Hematopoietic multipotent progenitor cell treated with erythropoietin and hydrocortisone succinate and interleukin-3 and kit ligand, for 17 days (in vitro differentiated cells): ENCODE measurements at places on chromosomes 2 and 18.
A peak's percentile ranks its signal among the peaks of the same experiment; 100 is the strongest.

- DNase-seq, result no peak
Measured at GRCh38 chr18:76621782-76622495, 126.9 kb upstream of the ZNF516 start.

DNA sequence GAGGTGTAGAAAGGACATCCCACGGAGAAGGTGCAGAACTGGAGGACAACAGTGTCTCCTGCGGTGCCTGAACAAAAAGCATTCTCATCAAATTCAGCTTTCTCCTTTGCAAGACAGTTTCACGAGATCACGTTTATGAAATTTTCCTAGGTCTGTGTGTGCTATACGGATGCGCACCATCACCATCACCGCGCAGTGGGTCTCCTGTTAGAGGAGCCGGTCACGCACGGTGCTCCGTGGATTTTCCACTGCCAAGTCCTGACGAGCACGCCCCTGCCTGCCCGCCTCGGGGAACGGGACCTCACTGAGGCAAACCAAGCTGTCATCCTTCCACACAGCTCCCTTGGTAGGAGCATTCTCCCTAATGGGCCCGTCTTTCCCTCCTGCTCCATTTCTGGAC, 140.4 kb upstream of the TPO start:
- DNase-seq, result no peak

GRCh38 chr2:165009466-165009865, 54.1 kb upstream of the SLC38A11 start:
- no peak for DNase-seq

GRCh38 chr2:128293426-128293755, 25.3 kb downstream of the HS6ST1 start:
- DNase-seq, result no peak

DNA sequence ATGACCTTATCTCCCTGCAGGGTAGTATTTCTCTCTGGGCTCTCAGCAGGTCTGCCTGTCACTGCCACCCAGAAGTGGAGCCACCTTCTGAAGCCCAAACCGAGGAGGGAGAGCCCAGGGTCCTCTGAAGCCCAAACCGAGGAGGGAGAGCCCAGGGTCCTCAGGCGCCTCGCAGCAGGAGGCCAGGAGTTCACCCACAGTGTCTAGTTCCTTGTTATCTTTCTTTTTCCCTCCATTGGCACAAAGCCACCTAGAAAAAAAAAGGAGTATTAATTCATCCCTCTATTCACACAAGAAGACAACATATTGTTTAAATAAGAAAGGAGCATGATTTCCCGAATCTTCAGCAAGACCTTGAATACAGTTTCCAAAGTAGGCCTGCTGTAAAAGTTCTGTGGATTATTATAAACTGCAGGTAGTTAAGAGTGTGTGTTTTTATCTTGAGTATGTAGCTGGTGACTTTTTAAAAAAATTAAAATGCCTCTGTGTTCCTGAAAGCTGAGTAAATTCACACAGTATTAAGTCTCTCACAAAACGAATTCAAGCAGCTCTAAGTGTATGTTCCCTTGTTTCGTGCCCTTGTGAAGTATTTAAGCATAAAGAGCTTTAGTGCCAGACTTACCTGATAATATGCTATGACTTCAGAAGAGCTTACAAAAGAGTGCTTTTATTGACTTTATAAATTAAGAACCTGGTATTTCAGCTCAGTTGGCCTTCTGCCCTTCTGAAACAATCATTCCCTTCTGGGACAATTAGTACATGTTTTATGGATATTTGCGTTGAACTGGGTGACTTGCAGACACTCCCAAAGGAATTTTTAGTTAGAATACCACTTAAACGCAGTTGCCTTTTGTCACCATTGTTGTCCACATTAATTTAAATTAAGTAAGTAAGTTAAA, 11.7 kb upstream of the GRHL1 start:
- no peak for DNase-seq

DNA sequence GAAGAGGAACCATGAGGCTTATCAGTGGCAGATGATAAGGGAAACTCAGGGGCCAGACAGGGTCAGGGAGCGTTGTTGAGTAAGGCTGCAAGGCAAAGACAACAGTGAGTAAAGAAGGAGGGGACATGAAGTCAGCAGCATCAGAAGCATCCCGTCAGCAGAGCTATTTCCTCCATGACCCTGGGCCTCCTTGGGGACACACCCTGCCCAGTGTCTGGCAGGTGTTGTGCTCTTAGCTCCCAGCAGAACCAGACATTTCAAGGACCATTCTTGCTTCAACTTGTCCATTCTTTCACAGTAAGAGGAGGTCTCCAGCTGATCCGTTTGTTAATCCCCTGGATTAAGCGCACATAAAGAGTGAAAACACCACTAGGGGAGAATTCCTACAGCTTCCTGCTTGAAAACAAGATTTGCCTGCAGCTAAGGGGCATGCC, 88.7 kb upstream of the MEIS1 start:
- no peak for DNase-seq

GRCh38 chr2:220282236-220282635, 654.8 kb downstream of the SLC4A3 start:
- no peak for DNase-seq

DNA sequence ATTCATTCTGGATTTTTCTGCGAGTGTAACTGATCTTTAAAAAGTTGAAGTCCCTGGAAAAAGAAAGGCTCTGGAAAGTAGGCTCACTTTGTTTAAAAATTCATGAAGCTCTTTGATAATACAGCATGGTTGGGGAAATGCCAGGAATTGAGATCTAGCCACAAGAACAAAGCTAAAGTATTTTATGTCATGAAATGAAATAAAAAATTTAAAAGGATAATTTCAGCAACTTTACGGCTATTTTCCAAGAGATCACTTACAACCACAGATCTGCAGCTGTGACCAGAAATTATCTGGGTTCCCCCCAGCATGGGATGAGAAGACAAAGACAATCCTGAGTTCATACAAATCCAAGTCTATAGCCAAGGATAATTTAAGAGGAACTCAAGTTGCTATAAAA, 25.3 kb upstream of the RFX8 start:
- no peak for DNase-seq

- no peak for DNase-seq
Measured at GRCh38 chr2:191645434-191646162, 32.3 kb upstream of the NABP1 start.

- DNase-seq, result no peak
Measured at GRCh38 chr2:189143925-189144324, 35.6 kb downstream of the COL5A2 start.

DNA sequence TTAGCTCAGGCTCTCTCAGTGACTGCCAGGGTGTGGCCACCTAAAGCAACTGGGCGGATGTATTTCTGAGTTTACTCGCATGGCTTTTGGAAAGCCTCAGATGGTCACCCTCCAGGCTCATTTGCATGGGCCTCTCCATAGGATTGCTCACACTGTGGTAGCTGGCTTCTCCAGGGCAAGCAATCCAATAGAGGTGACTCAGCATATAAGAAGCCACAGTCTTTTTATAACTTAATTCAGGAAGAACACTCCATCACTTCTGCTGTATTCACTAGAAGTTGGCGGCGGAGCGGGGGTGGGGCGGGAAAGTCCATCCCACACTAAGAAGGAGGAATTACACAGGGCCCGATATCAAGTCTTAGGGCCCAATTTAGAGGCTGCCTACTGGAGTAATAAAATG, 3.6 kb upstream of the DOK6 start:
- DNase-seq, result no peak

DNA sequence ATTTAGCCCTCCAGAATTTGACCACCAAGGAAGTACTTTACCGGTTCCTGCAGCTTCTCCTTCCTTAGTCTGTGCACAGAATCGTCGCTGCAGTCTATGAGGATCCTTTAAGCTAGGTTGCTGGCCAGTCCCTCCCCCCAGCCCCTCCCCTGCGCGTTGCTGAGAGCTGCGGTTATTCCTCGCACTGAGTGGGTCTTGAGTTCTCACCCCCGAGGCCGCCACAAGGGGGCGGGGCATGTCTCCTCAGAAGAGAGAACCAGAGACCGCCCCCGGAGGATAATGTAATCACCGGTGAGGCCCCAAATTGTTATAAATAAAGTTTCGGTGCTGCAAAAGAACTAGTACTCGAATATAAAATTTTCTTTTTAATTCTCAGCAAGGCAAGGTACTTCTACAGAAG, 1184.9 kb upstream of the CDH2 start:
- DNase-seq, result no peak

DNA sequence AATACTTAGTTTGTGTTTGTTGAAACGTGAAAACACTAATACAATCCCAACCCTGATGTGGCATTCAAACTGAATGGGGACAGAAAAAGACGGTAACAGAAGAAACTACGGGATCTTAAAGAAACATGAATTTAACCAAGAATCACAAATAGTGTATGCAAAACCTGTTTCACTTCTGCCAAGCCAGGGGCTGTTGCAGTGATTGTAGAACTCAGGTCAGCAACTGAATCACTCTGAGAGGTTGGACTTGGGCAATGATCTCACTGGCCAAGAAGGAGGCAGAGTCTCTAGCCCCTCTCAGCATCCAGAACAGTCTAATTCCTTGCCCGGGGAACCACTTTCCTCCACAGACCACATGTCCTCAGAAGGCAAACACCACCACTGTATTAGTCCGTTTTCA, 54.9 kb upstream of the CRIM1 start:
- DNase-seq, result no peak

- DNase-seq, result no peak
Measured at GRCh38 chr2:215377283-215377682, 58.6 kb downstream of the FN1 start.

GRCh38 chr18:23158058-23158457, 22.8 kb downstream of the CABLES1 start:
- DNase-seq, result no peak

DNA sequence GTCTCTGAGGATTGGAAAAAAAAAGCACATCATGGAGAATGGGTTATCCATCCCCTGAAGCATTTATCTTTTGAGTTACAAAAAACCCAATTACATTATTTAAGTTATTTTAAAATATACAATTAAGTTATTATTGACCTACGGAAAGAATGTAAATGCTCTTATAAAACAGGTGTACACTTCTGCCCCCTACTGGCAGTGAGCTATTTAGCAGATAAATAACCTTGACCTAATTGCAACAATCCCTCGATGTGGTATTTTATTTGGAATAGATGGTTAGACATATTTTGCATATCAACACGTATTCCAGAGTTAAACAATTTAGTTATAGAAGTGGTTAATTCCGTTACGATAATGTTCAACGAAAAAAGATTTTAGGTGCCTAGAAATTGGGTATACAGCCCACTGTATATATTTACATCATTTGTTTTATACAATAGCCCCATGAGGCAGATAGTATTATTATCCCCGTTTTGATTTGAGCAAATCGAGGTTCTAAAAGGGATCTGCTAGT, 9.1 kb upstream of the DAW1 start:
- DNase-seq, result peak; percentile 62

- no peak for DNase-seq
Measured at GRCh38 chr18:61822879-61823278, 69.9 kb downstream of the RNF152 start.

DNA sequence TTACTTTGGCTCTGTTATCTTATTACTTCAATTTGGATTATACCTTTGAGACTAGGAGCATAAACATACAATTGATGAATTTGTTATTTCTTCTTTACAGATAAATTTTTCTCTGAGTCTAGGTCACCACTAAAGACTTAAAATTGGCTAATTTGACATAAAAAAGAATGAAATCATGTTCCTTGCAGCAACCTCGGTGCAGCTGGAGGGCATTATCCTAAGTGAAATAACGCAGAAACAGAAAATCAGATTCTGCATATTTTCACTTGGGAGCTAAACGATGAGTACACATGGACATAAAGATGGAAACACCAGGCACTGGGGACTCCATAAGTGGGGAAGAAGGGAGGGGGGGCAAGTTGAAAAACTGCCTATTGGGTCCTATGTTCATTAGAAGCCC, 172.8 kb upstream of the SESTD1 start:
- no peak for DNase-seq

- no peak for DNase-seq
Measured at GRCh38 chr2:60507211-60507965, 46.1 kb downstream of the BCL11A start.

GRCh38 chr2:232884001-232884421, 13.9 kb downstream of the SNORC start:
- DNase-seq, result no peak

- no peak for DNase-seq
Measured at GRCh38 chr2:134268265-134268664, 14.4 kb downstream of the MGAT5 start.

DNA sequence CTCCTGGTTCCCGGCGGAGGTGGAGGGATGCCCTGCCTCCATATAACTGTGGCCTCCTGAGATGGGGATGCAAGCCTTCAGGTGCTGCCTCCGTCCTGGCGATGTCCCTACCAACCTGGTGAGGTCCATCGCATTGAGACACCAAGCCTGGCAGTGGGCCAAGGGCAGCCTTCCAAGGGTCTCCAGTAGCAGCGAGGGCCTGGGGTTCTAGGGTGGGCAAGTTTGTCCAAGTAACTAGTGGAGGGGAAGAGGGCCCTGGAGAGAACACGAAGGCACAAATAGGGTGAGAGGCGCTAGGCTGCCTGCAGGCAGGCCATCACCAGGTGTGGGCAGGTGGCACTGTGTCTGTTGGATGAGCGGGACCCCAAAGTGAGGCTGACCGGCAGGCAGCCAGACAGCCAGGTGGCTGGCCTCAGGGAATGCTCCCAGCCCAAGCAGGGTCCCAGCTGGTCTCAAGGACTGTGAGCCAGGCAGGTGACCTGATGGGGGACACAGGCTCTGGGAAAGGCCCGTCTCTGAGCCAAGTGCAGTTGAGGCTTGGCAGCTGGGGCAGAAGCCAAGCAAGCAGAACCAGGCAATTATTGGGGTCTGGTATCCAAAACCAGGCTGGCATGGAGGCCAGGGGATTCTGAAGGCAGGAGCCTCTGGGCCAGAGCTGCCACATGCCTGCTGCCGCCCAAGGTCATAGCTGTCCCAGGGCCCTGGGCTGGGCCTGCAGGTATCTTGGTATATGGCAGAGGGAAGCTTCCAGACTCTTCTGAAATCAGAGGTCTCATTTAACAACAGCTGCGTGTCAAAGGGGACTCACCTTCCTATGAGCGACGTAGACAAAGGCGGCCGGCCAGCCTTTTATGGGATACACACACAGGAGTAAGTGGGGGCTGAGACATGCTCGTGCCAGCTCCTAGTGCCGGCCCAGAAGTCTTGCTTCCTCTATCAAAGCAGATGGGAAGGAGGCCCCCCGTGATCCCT, 23.4 kb downstream of the RAMP1 start:
- no peak for DNase-seq

- DNase-seq, result no peak
Measured at GRCh38 chr2:119289093-119289492, 65.5 kb downstream of the STEAP3 start.

DNA sequence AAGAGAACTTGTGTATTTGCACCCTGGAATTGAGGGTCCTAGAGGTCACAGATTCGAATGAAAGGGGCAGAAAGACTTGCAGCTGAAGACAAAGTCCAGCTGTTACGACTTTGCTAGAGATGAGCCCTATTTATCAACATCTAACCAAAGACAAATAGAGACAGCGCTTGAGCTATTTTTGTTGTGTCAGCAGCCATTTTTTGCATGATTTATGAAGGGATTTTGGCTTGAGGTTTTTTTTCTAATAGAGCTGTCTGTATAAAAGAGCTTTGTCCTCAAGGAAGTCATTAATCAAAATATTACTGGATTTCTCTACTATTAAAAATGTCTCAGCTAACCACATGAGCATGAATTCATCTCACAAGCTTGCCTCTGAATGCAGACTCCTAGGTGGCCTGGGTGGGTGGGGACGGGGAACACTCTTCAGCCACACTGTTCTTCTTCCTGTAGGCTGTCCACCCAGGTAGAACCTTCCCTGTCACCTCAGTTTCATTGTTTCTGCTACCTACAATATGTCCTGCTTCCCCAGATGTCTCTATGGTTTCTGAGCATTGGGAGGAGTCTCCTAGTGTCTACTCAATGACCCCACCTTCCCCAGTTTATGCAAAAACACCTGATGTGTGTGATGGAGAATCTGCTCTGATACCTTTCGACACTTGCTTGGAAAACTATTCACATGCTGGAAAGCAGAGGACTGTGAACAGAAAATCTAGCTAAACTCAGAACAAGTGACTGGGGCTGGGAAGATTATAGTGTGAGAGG, 7.2 kb upstream of the CD226 start:
- DNase-seq, result no peak
